ENCODE measurements at places on chromosomes 11 and 22.

DNA sequence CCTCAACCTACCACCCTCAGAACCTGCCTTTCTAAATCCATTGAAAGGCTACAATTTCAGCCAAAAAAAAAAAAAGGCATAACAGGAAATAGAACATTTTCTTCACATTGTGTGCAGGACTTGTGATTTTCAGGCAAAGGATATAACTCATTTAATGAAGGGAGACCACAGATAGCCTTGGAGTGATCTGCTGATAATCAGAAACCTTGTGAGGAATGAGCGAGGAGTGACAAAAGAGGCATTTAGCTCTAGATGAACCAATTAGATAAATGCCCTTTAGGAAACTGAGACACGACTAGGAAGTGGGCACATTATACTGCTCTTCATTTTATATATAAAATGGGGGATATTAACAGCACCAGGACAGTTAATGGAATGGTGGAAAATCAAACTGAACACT lies 216.5 kb upstream of the GRIA4 start:
- no peak for DNase-seq

GRCh38 chr11:100600941-100601340 lies 86.1 kb upstream of the ARHGAP42 start:
- no peak for DNase-seq

DNA sequence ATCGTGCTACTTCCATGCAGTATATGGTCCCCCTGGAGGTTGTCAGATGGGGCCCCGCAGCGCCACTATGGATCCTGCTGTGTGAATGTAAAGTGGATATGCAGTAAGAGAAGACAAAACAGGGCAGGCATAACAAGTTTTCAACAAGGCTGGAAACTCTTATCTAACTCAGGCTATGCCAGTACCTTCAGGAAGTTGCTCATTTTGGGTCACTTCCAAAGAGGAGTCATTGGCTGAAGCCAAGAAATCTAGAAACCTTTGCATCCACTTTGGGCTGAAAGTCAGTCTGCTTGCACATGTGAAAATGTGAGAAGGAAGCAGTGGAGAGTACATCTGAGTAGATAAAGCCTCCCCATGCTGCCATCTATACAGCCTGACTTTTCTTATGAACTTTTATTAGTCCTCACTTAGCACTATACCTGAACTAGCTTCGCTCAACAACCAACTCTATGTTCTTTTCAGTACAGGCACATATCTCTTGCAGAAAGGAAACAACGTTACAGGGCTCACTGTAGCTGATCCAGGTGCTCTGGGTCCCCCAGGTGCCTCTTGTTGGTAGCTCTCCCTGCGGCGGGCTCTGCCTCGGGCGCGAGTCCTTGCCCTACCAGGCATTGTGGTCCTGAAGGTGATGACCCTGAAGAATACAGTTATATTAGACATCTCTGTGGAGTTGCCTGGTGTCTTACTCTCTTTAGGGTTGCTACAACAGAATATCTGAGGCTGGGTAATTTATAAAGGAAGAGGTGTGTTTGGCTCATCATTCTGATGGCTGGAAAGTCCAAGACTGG lies 12.4 kb downstream of the PIWIL3 start:
- DNase-seq, result no peak

GRCh38 chr22:39721206-39722031 lies 150.9 kb downstream of the CACNA1I start:
- DNase-seq, result no peak

- DNase-seq, result no peak
Measured at GRCh38 chr22:46693634-46694415, 44.2 kb downstream of the CERK start.

DNA sequence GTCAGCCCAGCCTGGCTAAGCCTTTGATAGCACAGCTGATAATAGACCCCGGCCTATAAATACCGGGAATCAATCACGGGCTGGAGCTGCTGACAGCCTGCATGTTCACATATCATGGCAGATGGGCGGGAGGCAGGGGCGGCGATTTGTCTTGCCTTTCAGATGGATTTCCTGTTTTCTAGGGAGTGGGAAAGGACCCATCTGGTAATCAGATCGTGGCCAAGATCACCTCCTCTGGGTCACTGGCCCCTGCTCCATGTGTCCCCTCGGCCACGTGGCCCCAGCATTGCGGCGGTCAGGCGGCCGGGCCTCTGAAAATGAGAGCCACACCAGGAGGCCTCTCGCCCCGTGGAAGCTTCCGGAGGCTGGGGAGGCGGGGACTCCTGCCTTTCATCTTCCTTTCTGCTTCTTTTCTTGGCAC lies 36.6 kb downstream of the SMIM38 start:
- no peak for DNase-seq

DNA sequence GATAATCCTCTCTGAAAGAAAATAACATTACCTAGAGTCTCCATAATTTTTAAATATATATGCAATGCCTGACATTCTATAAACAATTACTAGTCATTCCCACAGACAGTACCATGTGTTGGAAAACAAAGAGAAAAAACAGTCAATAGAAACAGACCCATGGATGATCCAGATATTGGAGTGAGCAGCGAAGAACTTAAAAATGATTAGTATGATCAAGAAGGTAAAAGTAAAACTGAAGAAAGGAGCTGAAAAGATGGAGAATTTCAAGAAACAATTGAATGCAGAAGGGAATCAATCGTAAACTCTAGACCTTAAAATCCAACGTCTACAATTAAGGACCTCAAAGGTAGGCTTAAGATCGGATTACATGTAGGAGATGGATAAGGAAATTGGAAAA lies 330.6 kb downstream of the SHANK2 start:
- DNase-seq, result no peak

DNA sequence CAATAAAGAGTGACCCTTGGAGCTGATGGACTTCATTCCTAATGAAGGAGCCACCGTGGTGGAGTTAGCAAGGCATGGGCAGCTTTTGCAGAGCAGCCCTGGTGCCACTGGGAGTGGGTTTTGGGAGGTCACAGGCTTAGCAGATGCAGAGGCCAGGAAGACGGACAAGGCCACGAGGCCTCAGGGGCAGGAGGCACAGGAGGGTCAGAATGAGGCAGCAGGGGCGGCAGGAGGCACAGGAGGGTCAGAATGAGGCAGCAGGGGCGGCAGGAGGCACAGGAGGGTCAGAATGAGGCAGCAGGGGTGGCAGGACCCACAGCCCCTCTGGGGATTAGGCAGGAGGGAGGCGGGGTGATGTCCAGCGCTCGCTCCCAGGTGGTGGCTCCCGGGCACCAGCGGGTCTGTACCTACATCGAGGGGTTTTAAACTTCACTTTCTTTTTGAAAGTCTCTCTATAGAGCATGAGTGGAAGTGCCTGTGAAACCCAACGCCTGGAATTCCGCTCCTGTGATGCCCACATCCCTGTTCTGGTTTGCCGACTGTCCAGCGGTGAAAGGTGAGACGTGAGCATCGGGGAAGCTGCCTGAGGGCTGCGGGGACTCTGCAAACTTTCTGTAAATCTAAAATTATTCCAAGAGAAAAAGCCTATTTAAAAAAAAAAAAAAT lies 521.6 kb downstream of the BRD1 start:
- DNase-seq, result no peak

DNA sequence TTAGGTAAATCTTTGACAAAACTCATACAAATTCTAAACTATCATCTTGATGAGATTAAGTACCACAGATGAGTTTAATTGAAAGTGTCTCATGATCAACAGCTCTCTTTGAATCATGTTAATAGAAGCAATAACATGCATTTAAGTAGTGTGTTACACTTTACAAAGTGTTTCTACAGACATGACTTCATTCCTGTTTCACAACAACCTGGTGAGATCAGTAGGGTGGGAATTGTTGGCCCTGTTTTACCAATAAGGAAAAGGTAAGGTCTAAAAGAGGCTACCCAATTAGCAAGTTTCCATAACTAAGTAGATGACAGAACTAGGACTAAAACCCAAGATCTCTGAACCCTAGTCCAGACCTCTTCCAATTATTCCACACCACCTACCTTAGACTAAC lies 12.7 kb upstream of the PRSS23 start:
- no peak for DNase-seq

DNA sequence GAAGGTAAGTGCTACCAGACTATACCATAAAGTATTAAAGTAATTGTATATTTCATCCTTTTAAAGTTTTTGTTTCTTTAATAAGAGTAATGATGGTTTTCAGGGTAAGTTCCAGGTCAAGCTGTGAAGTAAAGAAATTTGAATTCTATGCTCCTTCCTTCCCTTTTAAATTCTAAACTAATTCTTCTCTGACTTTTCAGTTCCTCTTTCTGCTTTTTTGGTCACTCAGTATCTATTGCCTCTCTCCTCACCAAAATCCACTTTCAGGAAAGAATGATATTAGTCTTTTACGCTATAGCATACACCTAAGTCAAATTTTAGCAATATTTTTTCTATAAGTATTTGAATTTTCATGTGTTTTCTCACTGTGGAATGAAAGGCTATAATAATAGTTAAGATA lies 8.2 kb downstream of the MMP8 start:
- DNase-seq, result no peak

DNA sequence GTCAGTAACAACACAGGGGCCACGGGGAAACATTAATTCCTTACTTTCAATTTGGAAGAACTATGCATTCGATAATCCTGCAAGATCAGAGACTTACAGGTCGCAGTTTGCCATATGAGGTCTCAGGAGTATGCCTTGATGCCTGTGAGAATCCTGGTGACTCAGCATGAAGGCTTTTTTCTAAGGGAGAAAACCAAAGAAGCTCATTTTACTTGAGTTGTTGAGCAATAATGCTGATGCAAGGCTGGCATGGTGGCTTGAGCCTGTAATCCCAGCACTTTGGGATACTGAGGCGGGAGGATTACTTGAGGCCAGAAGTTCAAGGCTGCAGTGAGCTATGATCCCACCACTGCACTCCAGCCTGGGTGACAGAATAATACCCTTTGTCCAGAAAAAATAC lies 26.6 kb downstream of the ATG16L2 start:
- no peak for DNase-seq

GRCh38 chr11:8080674-8081590 lies at the start of gene TUB:
Gene TUB, plus strand, starts transcription at chr11:8081211. Its CDS starts 300 bp downstream, at chr11:8081511.
- no peak for DNase-seq

DNA sequence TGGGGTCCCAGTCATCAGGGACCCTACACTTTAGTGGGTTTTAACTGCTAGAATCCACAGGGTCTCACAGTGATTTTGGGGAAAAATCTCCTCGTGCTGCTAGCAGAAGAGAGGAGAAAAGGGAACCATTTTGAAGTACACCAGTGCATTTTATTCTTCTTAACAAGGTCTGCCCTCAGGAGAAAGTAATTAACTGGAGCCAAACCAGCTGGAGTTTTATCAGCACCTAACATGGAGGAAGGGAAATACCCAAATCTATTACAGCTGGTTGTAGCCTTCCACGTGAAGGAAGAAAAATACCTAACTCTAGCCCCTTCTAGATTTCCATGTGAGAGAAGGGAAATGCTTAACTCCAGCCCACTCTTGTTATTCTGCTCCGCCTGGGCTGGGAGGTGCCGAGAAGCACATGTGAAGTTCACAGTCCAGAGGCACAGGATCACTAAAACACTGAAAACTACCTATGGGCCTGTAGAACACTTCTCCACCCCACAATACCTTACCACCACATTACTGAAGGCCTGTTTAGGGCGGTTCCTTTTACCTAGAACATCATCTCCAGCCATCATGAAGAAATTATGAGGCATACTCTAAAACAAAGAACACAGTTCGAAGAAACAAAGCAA lies 31.3 kb upstream of the TEAD1 start:
- DNase-seq, result no peak

- no peak for DNase-seq
Measured at GRCh38 chr22:37545703-37546436, 14.4 kb upstream of the CDC42EP1 start.

DNA sequence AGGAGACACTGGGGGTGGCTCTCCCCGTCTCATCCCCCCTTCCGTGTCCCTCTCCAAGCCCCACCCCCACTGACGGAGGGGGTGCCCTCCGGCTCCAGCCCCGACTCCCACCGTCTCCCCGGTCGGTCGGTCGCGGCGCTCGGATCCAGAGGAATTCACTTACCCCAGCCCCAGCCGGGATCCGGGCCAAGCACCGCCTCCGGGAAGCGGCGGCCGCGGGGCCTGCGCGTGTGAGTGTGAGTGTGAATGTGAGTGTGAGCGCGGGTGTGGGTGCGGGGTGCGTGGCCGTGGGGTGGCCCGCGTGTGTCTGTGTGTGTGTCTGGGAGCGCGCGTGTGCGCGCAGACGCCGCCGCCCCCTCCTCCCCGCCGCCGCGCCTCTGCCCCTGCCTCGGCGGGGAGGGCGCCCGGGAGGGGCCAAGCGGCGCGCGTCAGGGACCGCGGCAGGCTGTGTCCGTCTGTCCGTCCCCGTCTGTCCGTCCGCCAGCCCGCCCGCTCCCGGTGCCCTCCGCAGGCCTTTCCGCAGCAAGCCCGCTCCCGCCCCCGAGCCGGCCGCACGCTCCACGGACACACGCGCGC lies at the start of gene ELFN2:
ELFN2 (minus strand) TSS at position 345 of the 576 bp plus-strand sequence. CDS start 51,945 bp downstream, outside the sequence.
- DNase-seq, result no peak

- no peak for DNase-seq
Measured at GRCh38 chr11:125253795-125254525, 89.4 kb downstream of the PKNOX2 start.

- no peak for DNase-seq
Measured at GRCh38 chr22:48748860-48749554, 1078.7 kb downstream of the BRD1 start.

GRCh38 chr11:102436561-102436960 lies 16.0 kb downstream of the TMEM123 start:
- no peak for DNase-seq

- DNase-seq, result no peak
Measured at GRCh38 chr11:132084433-132084832, 714.0 kb downstream of the NTM start.

- no peak for DNase-seq
Measured at GRCh38 chr22:29478326-29479276, 1.4 kb upstream of the NEFH start.

DNA sequence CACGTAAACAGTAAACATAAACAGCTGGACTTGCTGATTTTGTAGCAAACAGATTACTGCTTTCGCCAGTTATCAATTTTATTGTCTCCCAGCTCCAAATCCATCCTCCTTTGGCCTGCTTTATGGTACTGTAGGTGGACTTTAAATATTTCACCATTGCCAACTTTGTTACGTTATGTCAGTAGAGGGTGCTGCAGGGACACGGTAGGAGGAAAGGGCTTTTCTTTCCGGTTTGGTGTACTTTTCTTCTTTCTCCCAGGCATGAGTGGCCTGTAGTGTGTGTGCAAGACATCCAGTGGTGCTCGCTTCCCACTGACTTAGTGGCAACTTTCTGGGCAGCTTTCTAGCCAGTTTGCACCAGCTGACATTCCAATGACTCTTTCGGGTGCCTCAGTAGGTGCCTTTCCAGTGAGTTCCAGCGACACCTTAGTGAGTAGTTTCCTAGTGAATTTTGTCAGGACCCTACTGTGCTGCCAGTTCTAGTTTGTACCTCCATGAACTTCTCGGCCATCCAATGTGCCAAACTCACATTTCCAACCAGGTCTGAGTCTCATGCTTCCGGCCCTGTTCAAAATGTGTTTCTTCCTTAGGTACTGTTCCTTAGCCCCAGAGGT lies 267.6 kb upstream of the TENM4 start:
- no peak for DNase-seq

Measured in activated CD8-positive, alpha-beta memory T cell treated with anti-CD3 and anti-CD28 coated beads for 4 hours (primary cell).